Cerebellar nuclear complex (tissue), 1 donor: ENCODE measurements at places on chromosomes 5 and 9.

- no peak for DNase-seq
These were observed 4.9 kb downstream of the SMIM3 start for GRCh38 chr5:150783422-150783928.

- no peak for DNase-seq
These were observed 346.2 kb upstream of the IRX1 start for GRCh38 chr5:3249401-3249800.

GRCh38 chr5:1017691-1018455, 9.3 kb downstream of the NKD2 start:
- no peak for DNase-seq

DNA sequence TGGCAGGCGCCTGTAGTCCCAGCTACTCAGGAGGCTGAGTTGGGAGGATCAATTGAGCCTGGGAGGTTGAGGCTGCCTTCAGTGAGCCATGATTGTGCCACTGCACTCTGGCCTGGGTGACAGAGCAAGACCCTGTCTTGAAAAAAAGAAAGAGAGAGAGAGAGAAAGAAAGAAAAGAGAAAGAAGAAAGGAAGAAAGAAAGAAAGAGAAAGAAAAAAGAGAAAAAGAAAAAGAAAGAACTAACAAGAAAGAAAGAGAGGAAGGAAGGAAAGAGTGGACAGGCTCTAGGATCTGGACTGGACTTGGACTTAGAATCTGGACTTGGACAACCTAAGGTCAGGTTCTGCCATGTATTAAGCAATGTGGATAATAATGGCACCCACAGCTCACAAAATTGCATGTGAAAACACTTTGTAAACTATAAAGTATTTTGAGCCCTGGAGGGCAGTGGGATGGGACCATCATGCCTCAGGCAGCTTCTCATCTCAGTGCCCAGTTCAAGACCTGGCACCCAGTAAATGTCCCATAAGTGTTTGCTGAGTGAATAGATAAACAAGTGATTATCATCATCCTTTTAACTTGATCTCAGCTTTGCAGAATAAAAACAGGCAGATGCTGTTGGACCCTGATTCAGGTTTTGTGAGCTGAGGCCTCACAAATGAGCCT, 12.8 kb upstream of the PHF19 start:
- DNase-seq, result no peak

GRCh38 chr9:13513716-13514444, 234.4 kb upstream of the MPDZ start:
- no peak for DNase-seq

- DNase-seq, result no peak
These were observed 11.8 kb downstream of the TMEM161B start for GRCh38 chr5:88256872-88257271.

DNA sequence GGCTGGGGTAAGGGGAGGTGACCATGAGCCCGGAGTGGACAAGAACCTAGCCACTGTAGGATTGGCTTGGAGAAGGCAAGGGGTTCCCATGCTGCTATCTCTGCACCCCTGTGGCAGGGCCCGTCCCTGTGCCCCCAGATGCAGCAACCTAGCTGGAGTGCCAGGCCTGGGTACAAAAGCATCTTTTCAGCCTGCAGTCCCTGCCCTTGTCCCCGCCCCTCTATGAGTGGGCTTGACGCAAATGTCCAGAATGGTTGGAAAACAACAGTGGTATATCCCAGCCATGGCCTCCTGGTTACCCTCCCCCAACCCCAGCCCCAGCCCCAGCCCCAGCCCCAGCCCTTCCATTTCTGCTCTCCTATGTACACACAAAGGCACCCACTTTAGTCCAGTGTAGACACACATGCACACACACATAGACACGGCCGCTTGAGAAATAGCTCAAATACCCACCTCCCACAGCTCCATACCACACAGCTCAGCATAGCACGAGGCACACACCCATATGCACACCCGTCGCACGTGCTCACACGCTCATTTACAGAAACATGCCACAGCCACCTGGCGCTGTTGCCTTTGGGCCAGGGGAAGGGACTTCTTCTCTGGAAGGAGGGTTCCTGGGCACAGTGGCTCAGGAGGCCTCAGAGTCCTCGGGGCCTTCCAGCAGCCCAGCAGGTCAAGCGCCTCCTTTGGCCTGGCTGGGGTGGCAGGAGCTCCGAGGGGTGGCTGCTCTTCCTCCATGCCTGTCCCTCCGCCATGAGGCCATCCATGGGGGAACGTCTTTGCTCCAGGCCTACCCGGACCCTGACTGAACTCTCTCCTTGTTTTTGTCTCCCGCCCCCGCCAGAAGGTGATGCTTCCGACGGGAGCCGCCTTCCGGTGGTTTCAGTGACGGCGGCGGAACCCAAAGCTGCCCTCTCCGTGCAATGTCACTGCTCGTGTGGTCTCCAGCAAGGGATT, 34.1 kb downstream of the CXXC5 start:
- no peak for DNase-seq

DNA sequence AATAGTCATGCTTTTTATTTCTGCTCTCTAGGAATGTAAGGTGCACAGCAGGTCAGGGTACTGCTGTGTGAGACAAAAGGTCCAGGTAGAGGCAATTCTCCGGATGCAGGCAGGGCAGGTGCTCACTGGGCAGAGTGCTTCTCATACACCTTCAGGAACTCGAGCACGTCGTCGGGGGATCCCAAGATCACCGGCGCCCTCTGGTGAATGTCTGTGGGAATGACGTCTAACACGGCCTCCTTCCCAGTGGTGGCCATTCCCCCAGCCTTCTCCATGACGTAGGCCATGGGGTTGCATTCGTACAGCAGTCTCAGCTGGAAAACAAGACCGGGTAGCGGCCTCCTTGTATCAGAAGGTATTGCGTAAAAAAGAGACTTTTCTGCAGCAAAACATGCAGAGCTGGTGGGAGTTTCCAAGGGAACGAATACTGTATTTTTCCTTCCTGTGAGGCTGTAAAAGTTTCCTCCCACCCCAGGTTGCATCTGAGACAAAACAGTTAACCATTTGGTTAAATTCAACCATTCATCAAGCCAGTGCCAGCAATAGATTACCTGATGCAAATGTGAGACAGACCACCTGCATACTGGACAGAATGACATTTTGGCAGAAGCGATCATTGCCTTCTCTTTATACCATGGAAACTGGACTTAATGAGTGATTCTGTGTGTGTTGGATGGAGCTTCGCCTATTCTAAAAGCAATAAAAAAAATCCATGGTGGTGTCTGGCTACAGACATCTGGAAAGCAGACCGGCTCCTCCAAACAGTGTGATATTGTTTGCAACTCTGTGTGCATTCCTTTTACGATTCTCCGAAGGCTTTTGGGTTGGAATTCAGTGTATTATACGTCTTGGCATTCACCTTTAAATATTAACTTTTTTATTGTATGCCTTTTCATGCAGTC, 9.9 kb upstream of the FBP2 start:
- no peak for DNase-seq

DNA sequence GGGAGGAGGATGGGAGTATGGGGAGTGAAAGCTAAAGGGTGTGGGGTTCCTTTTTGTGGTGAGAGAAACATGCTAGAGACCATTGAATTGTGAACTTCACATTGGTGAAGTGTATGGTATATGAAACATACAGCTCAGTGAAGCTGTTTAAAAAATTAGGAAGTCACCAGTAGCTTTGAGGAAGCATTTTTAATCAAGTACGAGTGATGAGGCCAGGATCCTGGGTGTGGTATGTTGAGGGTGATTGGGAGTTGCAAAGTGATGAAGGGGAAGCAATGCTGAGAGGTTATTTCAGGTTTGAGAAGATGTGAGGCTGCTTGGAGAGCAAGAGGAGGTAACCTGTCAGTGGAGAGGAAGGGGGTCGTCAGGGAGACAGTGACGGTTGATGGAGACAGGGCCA, 22.7 kb upstream of the CLK4 start:
- no peak for DNase-seq

DNA sequence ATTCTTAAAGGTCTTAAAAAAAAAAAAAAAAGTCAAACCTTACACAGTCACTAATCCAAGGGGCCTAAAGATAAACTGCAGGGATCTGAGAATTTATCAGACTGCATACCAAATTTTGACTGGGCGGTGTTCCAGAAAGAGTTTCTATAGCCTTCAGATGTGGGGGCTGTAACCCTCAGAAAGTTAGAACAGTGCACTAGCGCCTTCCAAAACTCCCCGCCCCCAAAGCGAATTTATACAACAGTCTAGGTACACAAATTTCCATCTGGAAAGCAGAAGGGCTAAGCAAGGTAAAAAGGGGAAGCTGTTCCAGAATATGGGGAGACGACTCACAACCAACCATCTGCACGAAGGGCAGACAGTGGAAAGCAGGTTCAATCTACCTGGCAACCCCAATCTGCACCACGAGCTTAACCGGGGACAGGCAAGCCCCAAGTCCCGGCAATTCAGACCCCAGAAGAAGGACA, 813 bp downstream of the ERMP1 start:
- DNase-seq, result no peak

- no peak for DNase-seq
These were observed 131.7 kb downstream of the UNC13B start for GRCh38 chr9:35293376-35293964.

GRCh38 chr5:138922494-138922893, 47.4 kb upstream of the LRRTM2 start:
- DNase-seq, result no peak

DNA sequence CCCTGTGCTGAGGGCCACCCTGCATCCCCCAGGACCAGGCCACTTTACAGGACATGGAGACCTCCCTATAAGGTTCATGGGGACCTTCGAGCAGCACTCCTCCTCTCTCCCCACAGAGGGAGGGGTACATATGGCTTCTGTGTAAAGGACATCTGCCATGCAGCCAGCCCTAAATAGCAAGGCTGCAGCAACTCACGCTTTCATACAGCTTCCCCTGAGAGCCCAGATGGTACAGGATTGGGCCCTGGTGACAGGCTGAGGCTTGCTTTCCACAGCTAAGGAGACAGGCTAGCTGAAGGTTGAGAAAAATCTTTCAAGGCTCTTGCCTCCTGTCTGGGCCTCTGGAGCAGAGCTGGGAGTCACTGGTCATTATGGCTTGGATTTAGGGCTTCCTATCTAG, 147.0 kb upstream of the ZNF366 start:
- no peak for DNase-seq

- no peak for DNase-seq
These were observed 317.6 kb downstream of the CWC27 start for GRCh38 chr5:65086234-65086890.

- DNase-seq, result no peak
These were observed 1.6 kb upstream of the FOXE1 start for GRCh38 chr9:97851446-97851883.

DNA sequence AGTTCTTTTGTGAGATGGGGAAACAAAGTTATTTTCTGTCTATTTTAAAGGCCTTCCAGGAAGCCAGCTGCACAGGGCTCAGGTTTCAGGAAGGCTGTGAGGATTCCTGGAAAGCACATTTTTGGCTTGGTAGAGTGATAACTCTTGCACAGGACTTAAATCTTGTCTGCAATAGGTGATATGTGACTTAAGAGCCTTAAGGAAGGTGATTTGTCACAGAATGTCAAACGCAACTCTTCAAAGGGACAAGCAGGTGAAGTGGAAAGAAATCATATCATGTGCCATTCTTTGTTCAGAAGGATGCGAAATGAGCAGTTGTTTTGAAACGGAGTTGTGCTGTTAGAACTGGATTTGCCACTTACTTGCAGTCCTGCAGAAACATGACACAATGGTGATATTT, 459.3 kb downstream of the MAT2B start:
- DNase-seq, result no peak

DNA sequence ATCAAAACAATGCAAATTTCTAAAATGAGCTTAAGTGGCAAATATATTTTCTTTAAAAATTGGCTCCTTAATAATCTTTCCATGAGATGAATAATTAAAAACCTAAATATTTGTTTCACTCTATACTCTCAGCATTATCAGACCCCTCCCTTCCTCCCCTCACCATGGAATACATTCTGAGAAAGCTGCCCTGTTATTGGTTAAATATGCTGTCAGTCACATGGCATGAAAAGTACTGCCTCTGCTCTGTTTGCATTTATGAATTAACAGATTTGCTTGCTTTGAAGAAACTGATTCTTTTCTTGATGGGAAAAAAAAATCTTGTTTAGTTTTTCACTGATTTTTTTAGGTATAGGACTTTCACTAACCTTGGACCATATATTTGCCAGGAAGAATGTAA, 17.0 kb upstream of the RPS23 start:
- DNase-seq, result no peak

- DNase-seq, result no peak
These were observed 15.4 kb downstream of the TRAF2 start for GRCh38 chr9:136901516-136902258.

- no peak for DNase-seq
These were observed 17.3 kb downstream of the DAPK1 start for GRCh38 chr9:87515006-87515405.

DNA sequence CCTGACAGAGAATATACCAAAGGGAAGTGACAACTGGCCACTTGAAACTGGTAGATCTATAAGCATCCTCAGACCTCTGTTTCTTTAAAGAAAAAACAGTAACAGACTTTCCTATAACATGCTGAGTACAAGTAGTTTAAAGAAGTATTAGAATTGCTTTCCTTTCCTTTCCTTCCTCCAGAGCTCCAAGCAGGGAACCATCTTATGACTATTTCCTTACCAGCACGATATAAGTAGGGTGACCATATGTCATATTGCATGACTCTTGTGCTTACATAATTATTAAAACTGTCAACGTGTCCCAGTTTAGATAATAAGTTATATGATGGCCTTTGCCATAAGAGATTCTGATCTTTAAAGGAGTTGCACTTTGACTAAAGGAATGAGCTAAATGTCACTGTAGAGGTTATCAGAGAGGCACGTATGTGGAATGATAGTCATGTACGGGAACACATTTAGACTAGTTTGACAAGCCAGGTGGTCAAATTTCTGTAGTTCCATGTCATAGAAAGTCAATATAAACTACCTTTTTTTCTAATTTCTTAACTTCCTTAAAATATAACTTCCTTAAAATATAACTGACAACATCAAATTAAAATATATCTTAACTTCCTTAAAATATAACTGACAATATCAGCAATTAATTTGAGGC, 212.7 kb upstream of the CD180 start:
- no peak for DNase-seq

- DNase-seq, result no peak
These were observed 683.8 kb downstream of the LRRC70 start for GRCh38 chr5:63262185-63262981.
